Activated naive CD4-positive, alpha-beta T cell treated with anti-CD3 and anti-CD28 coated beads, Interleukin-2, amount 50 U/mL, for 72 hours (primary cell): ENCODE measurements at places on chromosomes 11 and 22. TPM values are rescaled to one million over a fixed set of nuclear protein-coding genes. Genes with fewer than 3 reads are reported as not detected.

DNA sequence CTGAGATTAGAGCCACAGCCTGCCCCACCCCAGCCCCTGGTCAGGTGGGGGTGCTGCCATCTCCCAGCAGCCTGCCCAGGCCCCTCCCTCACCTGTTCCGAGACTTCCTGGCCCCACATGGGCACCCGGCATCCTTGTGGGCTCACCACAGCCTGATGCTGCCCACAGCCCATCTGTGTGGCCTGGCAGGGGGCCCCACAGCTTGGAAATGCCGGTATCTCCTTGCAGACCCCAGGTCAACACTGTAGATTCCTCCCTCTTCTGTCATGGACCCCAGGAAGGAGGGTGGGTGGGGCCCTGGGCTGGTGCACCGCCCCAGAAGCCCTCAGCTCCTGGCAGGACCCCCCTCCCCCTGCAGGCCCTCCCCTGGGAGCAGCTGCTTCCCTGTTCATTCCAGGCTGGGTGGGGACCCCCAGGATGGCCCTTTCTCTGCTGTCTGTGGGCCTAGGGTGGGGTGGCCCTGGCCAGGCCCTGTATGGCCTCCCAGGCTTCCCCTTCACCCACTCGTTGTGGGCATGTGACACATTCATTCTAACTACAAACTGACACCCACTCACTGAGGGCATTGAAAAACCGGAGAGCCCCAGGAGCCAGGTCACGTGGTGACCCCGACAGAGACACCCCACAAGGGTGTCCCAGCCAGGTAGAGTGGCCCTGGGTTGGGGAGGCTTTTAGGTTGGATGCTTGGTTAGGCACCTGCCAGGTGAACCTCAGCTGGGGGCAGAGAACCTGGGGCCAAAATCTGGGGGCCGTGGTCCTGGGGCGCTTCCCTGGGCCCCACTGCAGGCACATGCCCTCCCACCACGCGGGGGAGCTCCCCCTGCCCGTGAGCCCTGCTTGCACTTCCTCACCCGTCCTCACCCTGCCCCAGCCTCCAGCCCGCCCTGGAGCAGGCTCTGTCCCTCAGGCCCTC is 44.1 kb upstream of the CCDC188 start:
- no peak for DNase-seq

- DNase-seq: no peak
These were observed 56.9 kb upstream of the CSNK2A3 start for GRCh38 chr11:11409901-11410300.

DNA sequence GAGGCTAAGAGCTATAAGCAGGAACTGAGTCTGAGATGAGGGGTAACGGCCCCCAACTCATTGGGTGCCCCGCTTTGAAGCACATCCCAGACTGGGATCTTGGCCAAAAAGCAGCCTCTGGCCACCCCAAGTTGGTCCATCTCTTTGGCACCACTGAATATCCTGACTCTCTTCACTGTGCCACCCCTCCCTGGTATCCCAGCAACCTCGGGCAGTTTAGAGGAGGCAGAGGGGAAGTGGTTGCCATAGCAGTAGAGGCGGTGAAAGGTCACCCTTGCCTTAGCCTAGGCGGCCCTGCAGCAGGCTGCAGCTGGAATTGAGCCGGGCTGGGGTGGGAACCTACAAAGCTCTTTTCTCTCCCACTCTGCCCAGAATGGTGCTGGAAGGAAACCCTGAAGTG is 1.1 kb downstream of the PELI3 start:
- no peak for DNase-seq

DNA sequence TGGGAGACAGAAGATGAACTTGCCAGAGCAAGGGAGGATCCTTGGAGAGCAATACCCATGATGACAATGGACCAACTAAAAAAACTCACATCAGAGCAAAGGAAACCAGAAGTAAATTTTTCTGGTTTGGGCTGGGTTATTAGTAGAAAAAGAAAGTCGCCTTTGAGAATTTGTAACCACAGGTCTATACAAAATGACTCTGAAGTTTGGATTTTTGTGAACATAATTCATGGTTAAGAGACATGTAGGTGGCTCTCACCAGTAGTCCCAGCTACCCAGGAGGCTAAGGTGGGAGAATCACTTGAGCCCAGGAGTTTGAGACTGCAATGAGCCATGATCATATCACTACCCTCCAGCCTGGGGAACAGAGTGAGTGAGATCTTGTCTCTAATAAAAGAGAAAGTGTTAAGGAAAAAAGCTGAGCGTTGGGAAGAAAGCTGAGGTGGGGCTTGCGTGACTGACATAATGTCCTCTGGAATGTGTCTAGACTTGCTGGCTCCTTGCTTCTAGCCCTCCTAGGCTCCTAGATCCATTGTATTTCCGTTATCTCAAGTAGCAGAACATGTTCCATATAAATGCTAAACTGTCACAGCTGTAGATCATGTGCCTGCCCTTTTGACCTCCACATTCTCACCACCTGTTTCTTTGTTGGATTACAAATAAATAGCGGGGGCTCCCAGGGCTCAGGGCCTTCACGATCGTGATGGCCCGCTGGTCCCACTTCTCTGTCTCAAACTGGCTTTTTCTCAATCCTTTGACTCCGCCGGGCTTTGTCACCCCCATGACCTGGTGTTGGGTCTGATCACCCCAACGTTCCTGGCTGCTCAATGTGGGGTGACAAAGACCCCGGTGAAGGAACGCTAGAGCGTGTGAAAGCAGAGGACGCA is 56.2 kb upstream of the SC5D start:
- no peak for DNase-seq

- DNase-seq: no peak
These were observed 4.7 kb upstream of the C11orf96 start for GRCh38 chr11:43937434-43938411.

DNA sequence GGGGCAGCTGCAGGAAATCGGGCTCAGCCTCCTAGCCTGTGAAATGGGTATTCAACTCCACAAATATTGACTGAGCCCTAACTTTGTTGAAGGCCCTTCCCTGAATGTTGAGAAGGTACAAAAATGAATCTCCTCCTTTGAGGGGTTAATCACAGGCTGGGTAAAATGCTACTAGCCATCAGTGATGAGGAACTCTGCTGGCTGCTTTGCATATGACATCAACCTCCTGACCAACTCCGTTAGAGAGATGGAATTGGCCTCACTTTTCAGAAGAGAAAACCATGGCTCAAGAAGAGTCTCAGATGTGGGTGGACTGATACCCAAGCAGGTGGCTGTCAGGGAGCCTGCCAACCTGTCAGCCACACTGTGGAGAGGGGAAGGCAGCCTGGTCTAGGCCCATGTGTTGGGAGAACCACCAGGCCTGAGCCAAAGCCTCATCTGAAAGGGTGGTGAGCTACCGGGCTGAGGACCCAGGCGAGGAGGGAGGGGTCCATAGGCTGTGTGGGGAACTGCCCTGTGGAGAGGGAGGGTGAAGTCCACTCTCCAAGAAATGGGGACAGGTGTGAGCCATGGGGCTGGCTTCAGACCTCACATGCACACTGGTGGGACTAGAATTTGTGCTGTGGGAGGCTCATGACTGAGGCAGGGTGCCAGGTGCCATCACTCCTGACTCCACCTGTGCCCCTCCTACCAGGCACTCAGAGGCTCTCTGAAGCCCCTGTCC is 11.8 kb downstream of the CDCA5 start:
- no peak for DNase-seq

The GRAMD1B gene
- total RNA-seq: 66.2 TPM

The KCNE3 gene
- total RNA-seq: not detected

The GGTLC3 gene
- not detected for total RNA-seq

The RAB30 gene
- total RNA-seq: 12.1 TPM
